Brain pericyte (primary cell): ENCODE measurements at places on chromosomes 1 and 21.

GRCh38 chr1:226625832-226626576 is 77.4 kb downstream of the STUM start:
- no peak for DNase-seq

- no peak for DNase-seq
Measured at GRCh38 chr1:50880373-50880772, 79.7 kb downstream of the FAF1 start.

- DNase-seq, result no peak
Measured at GRCh38 chr1:24424207-24424606, 8.6 kb downstream of the NIPAL3 start.

- peak; percentile 55 for DNase-seq
Measured at GRCh38 chr1:30809514-30810263, 52.1 kb upstream of the LAPTM5 start.

DNA sequence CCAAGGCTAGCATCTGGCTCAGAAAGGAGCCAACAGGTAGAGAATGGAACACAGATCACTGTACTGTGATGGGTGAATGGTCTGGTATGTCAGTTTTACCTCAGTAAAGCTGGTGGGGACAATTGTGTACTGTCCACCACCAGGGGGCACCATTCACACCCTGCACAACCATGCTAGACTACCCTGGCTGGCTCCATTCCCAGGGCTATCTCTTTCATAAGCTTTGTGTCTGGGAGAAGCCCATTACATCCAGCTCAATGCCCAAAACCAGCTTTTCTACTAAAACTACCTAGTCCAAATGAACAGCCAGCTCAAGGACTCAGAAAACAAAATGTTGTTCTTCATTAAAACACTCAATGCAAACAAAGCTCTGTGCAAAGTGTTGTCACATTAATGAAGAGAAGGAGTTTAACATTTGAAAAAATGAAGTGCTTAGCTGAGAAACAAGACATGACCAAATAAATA is 62.0 kb upstream of the RASAL2 start:
- peak; percentile 54 for DNase-seq

DNA sequence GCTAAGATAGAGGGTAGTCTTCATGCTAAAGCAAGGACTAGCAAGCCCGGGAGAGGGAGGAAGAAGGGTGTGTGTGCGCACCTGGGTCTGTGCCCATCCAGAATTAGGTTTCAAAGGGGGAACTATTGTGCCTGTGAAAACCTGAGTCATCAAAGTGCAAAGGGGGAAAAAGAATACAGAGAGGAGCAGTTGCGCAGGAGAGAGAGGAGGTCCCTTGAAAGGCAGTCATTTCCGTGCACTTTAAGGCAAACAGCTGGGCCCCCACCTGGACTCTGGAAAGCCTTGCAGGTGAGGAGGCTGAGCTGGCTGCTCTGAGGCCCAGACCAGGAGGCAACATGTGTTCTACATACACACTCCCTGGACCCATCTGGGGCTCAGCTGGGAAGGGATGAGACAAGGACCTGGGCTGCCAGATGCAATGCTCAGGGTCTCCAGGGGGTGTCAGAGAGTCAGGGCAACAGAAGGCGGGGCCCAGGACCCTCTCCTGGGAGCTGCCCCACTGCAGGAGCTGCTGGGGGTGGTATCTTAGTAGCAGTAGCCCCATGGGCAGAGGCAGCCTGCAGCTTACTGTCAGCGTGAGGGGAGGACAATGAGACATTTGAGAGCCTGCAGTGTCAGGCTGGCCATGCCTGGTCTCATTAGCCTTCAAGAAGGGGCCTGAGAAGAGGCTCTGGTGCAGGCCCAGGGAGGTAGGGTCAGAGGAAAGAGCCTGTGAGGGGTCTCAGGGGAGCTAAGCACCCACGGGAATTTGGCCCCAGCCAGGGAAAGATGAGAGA is 14.3 kb downstream of the PROK1 start:
- no peak for DNase-seq

DNA sequence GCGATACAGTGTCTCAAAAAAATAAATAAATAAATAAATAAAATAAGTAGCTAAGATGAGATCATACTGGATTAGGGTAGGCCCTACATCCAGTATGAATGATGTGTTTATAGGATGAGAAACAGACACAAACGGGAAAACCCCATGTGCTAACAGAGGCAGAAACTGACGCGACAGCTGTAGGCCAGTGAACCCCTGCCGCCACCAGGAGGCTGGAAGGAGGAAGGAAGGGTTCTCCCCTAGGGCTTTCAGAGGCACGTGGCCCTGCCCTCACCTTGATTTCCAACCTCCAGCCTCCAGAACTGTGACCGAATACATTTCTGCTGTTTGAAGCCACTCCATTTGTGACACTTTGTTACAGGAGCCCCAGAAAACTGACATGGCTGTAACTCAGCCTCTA is 38.5 kb downstream of the CHD5 start:
- DNase-seq, result no peak

GRCh38 chr21:32413015-32413504 is 554 bp downstream of the EVA1C start:
- no peak for DNase-seq

GRCh38 chr1:236702791-236703394 is 16.6 kb downstream of the ACTN2 start:
- no peak for DNase-seq

DNA sequence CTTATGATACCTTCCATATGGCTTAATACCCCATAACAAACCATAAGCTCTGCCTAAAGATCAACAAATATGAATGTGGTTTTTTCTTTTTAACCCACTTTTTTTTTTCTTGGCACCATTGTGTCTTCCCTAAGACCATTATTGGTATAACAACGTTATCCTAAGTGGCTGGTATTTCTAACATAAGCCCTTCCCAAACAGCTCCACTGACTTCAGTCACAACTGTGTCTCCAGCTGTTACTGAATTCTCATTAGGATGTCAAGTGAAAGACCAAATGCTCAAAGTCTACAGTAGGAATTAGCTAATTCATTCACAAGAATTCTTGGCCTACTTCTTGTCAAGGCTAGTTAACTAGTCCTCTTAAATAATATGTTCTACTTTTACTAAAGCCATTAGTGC is 4.2 kb upstream of the RXRG start:
- DNase-seq, result no peak

- DNase-seq, result no peak
Measured at GRCh38 chr1:35568975-35569395, 4.1 kb upstream of the TFAP2E start.

DNA sequence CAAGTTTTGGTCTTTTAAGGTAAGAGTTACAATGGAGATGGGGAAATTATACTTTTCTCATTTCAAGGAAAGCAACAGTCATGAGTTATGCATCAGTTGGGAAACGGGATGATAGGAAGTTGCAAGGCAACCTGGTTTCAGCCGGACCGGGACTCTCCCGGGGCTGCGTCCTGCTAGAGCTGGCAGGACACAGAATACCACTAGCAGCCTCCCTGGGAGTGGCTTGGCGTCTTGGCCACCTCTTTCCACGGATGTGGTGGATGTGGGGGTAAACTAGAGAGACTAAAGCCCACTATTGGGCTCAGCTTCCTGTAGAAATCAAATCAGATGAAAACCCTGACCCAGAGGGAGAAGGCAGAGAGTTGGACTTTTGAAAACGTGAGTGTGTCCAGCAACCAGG is 71.9 kb downstream of the ADARB1 start:
- DNase-seq, result no peak

- no peak for DNase-seq
Measured at GRCh38 chr1:17615959-17616358, 76.5 kb downstream of the ARHGEF10L start.

DNA sequence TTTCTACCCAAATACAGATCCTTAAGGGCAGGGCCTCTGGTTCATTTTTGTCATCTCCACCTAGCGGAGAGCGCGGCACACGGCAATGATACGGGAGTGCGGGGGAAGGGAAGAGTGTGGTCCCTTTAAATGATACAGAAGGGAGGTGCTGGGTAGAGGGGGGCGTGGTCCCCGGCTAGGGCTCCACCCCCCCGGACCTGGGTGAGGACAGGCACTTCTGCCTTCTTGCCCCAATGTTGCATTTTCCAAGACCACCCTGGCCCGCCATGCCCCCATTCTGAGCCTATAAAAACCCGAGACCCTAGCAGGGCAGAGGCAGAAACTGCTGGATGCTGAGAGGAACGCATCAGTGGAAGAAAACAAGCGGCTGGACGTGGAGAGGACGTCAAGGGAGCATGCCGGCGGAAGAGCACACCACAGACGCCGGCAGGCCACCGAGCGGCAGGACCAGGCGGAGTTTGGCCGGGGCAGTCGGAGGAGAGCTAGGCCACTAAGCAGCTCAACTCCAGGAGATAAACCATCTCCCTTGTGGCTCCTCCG is 30.0 kb downstream of the LRRC3 start:
- DNase-seq, result no peak

DNA sequence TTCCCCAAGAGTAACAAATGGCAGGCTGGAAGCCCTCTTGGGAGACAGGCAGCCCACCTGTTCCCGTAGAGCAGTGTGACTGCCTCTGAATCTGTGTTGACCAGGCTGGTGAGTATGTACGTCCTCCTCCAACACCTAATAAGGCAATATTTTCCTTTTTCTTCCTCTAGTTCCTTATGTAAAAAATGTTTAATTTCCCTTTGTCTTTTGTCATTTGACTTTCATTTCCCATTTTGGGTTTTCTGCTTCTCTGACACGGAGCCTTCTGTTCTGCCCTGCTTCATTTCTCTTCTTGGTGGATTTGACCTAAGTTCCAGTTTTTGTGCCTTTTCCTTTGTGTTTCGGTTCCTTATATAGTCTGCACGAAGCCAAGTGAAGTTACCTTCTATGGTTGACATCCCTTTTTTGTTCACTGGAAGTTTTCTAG is 65.8 kb upstream of the ATF3 start:
- no peak for DNase-seq

DNA sequence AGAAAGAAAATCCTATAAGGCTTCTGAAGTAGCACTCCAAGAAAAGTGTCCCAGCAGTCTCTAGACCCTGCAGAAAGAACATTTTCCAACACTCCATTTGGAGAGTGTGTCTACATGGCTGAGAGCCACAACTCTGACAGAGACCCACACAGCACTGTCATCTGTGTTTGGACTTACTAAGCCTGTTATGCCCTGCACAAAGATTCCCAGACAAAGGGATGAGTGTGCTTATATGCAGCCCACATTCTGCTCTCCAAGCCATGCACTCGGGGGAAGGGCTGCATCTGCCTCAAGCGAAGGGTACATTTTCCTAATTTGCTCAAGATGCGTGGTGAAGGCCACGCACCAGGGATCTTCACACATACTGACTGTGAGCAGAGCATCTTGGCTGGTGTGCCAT is 24.4 kb upstream of the SLAMF6 start:
- DNase-seq, result no peak

DNA sequence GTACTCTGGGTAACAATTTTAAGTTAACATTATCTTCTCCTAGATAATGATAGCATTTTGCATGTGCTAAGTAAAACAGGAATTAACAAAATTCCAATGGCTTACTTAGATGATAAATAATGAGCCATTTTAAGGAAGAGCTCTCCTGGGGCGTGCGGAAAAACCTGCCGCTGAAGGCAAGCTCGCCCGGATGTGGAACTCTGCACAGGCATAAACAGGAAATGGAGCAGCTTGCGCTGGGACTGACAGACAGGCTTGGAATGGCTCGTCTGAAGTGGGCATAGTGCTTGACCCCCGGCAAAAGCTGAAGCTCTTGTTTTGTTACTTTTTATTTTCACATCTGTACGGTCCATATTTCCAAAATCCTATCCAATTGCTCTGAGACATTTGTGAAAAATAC is 169.2 kb downstream of the ZNF281 start:
- no peak for DNase-seq

GRCh38 chr1:115429241-115429640 is 91.2 kb upstream of the NGF start:
- no peak for DNase-seq

DNA sequence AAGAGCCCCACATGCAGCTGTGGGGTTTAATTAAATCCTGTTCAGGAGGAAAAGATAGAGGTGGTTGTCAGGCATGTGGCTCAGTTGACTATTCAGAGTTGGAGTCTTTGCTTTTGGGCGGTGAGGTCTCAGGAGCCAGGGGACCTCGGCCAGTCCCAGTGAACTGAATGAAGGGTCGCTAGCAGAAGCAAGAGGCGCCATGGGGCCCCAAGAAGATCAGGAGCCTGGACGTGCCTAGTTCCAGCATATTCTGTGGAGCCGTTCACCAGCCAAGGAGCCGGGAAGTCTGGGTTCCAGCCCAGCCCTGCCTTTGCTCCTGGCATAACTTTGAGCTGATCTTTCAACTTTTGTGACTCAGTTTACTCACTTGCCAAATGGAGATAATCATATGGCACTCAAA is 217.7 kb upstream of the IRF2BP2 start:
- DNase-seq, result no peak

GRCh38 chr1:55362558-55362957 is 147.4 kb upstream of the USP24 start:
- DNase-seq, result no peak

DNA sequence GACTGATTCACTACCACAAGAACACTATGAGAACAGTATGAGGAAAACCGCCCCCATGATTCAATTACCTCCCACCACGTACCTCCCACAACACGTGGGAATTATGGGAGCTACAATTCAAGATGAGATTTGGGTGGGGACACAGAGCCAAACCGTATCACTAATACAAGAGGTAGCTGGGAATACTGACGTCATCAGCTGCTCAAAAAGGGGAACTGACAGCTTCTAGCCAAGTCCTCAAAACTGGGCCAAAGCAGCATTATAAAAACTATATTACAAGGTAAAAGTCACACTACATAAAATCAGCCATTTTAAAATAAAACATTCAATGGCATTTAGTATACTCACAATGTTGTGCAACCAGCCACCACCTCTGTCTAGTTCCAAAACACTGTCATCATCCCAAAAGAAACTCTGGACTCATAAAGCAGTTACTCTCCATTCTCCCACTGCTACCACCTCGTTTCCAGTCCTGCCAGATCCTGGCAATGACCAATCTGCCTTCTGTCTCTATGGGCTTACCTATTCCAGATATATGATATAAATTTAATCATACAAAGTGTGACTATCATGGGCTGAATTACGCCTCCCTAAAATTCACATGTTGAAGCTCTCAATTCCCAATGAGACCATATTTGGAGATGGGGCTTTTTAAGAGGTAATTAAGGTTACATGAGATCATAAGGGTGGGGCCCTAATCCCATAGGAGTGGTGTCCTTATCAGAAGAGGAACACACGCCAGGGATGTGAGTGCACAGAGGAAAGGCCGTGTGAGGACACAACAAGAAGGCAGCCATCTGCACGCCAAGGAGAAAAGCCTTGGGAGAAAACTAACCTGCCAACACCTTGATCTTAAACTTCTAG is 192.1 kb downstream of the SETD4 start:
- no peak for DNase-seq

DNA sequence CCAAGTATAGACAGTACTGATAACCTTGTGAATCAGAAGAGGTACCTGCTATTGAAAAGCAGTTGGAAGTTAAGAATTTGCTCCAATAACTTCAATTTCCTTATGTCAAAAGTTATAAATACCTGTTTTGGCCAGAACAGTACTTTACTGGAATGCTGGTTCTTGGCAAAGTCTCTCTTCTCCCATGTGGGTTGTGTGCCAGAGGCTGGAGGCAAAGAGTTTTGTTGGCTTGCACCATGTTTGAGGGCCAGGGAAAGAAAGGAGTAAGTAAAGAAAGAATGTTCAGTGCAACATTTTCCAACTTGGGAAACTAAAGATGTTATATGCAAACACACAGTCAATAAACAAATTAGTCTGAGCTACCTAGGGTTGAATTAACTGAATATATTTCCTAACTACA is 67.0 kb upstream of the DYNLT5 start:
- DNase-seq, result no peak
